ENCODE measurements at places on chromosomes 4 and X.

- no peak for DNase-seq
Observed at GRCh38 chr4:111736516-111736915, 408.7 kb upstream of the FAM241A start.

GRCh38 chr4:5277079-5277478 is 225.8 kb downstream of the STK32B start:
- DNase-seq = no peak

DNA sequence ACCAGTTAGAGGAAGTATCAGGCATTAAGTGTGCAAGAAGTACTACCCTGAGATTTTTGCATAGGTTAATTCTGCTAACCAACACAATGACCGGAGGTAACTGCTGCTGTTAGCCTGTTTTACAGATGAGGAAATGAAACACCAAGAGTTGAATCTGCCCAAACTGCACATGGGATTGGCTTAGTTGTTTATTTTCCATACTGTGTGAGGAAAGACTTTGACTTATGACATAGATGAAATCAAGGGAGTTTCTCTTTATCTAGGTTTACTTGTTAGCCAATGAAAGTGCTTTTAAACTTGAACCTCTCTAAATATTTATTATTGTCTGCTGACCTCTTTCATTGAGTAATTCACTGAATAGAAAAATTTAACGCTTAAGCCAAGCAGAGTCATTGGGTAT is 10.3 kb downstream of the GUCY1B1 start:
- no peak for DNase-seq

- DNase-seq = no peak
Observed at GRCh38 chrX:123153846-123154335, 30.2 kb upstream of the GRIA3 start.

DNA sequence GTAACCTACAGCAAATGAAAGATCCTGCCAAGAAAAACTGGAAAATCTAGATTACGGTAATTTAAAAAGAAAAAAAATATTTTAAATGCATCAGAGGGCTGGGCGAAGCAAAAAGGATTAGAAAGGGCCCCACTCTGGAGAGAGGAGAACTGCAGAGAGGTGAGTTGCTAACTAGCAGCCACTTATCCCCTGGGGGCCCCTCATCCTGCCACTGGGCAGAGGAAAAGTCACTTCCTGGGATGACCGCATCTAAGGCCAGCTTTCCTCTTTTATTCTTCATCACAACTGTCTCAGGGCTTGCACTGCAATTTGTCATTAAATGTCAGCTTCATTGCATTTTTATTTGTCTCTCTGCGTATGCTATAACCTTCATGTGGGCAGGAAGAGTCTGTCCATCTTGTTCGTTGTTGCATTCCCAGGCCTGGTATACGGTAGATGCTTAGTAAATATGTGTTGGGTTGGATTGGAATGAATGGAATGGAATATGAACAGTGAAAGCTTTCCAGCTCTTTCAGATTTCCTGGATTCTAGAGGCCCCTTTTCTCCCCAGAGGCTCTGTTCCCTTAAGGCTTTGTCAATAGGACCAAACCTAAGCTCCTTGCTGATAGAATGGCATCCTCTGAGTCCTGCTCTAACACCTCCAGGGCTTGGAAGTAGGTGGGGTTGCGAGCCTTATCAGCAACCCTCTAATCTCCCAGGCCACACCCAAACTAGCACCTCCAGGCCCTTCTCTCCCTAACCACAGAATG is 58.9 kb downstream of the TLR10 start:
- DNase-seq = peak; percentile 64

- no peak for DNase-seq
Observed at GRCh38 chr4:108930186-108930585, 167.3 kb upstream of the ETNPPL start.

GRCh38 chr4:41696763-41697162 is 51.8 kb downstream of the PHOX2B start:
- no peak for DNase-seq

GRCh38 chrX:106912864-106913263 is 7.3 kb upstream of the CLDN2 start:
- no peak for DNase-seq

GRCh38 chr4:76782837-76783236 is 115.1 kb downstream of the SOWAHB start:
- peak; percentile 88 for DNase-seq

GRCh38 chrX:67723580-67724351 is 179.9 kb downstream of the AR start:
- no peak for DNase-seq

DNA sequence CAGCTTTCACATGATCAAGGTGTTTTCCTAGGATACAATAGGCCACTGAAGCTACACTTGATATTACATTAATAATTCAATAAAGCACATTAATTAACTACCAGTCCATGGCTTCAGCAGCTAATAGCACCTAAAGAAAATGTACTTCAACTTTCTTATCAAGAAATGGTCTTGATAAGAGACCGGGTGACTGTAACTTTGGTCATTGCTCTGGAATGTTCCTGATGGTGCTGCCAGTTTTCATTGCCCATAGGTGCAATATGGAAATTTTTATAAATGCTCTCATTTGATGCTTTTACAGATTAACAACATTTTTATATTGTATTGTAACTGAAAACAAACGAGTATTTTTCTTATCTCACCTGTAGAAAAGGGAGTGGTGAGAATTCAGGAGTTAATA is 165.4 kb downstream of the SHROOM3 start:
- DNase-seq = no peak

- peak; percentile 1 for DNase-seq
Observed at GRCh38 chrX:130343411-130343810, 3.7 kb downstream of the SLC25A14 start.

Data from fibroblast of skin of scalp (primary cell).